Smooth muscle cell of the umbilical artery (primary cell): ENCODE measurements at places on chromosomes 7 and 10. TPM values are rescaled to one million over a fixed set of nuclear protein-coding genes. Genes with fewer than 3 reads are reported as not detected.

The HMX2 gene
- total RNA-seq = not detected in 2 replicates

The GLCCI1 gene
- 9.2 and 13.1 TPM in 2 replicates for total RNA-seq

The HABP2 gene
- total RNA-seq = not detected in 2 replicates

The CACNB2 gene
- under 0.01 TPM in 1 of 2 replicates, not detected in the other for total RNA-seq

The GPC2 gene
- total RNA-seq = 3.9 and 6.0 TPM in 2 replicates

The CYP26C1 gene
- 0.09 TPM in 1 of 2 replicates, not detected in the other for total RNA-seq

The DAGLB gene
- 14.7 and 18.7 TPM in 2 replicates for total RNA-seq

The PDK4 gene
- total RNA-seq = under 0.01 TPM in 1 of 2 replicates, not detected in the other

The PTPRE gene
- 2.1 and 9.5 TPM in 2 replicates for total RNA-seq

The GDF2 gene
- total RNA-seq = not detected in 2 replicates

The AFAP1L2 gene
- total RNA-seq = 0.05 and 0.30 TPM in 2 replicates

The FAM25G gene
- not detected in 2 replicates for total RNA-seq

The CBLL1 gene
- total RNA-seq = 17.6 and 18.4 TPM in 2 replicates

The TUBAL3 gene
- total RNA-seq = not detected in 2 replicates

The SEMA3D gene
- 6.8 and 23.8 TPM in 2 replicates for total RNA-seq

The PHYHIPL gene
- total RNA-seq = not detected in 2 replicates

The MMP21 gene
- total RNA-seq = under 0.01 TPM in 1 of 2 replicates, not detected in the other

The ADCY1 gene
- total RNA-seq = 0.23 and 0.30 TPM in 2 replicates

The GRM3 gene
- total RNA-seq = not detected in 2 replicates

The ETV1 gene
- total RNA-seq = 6.8 and 7.8 TPM in 2 replicates
